ENCODE measurements at places on chromosomes 6 and 20. TPM values are rescaled to one million over a fixed set of nuclear protein-coding genes. Genes with fewer than 3 reads are reported as not detected.

- DNase-seq, result no peak
These were observed 32.2 kb upstream of the HEY2 start for GRCh38 chr6:125717120-125717731.

DNA sequence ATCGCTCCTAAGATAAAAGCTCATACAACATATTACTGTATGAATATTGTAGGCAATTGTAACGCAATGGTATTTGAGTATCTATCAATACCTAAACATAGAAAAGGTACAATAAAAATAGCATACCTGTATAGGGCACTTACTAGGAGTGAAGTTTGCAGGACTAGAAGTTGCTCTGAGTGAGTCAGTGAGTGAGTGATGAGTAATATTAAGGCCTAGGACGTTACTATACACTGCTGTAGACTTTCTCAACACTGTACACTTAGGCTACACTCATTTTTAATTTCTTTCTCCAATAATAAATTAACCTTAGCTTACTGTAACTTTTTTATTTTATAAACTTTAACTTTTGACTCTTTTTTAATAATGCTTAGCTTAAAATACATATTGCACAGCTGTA lies 546.9 kb downstream of the HACE1 start:
- DNase-seq, result no peak

PARD6B gene
- polyA plus RNA-seq, result 5.2 TPM

GRCh38 chr20:58228484-58229197 lies at the start of gene ANKRD60:
ANKRD60 (minus strand) TSS chr20:58228653; CDS start chr20:58228653, 0 bp downstream.
- peak; percentile 82 for DNase-seq

SIRPA gene
- polyA plus RNA-seq, result 3.9 TPM

WFDC10B gene
- 0.36 TPM for polyA plus RNA-seq

GRCh38 chr20:57701090-57701489 lies 8.7 kb downstream of the PMEPA1 start:
- DNase-seq, result no peak

TOX2 gene
- 2.5 TPM for polyA plus RNA-seq

GRCh38 chr20:2230726-2231488 lies 64.9 kb upstream of the TGM3 start:
- DNase-seq, result no peak

SLC32A1 gene
- polyA plus RNA-seq, result 0.09 TPM

SLC2A10 gene
- 9.0 TPM for polyA plus RNA-seq

HLA-DQA1 gene
- polyA plus RNA-seq, result 0.12 TPM

- DNase-seq, result no peak
These were observed 461.9 kb downstream of the GJA1 start for GRCh38 chr6:121897337-121897760.

DNA sequence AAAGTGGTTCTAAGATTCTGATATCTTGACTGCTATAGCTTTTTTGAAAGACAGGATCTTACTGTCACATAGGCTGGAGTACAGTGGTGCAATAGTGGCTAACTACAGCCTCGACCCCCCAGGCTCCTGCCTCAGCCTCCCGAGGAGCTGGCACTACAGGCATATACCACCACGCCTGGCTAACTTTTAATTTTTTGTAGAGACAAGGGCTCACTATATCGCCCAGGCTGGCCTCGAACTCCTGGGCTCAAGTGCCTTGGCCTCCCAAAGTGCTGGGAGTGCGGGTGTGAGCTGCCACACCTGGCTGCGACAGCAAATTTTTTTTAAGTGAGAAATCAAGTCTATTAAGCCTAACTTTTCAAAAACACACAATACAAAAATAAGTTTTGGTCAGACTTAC lies 106.6 kb downstream of the NOL4L start:
- no peak for DNase-seq

- DNase-seq, result no peak
These were observed 12.3 kb downstream of the TMEM30A start for GRCh38 chr6:75272145-75272840.

DNA sequence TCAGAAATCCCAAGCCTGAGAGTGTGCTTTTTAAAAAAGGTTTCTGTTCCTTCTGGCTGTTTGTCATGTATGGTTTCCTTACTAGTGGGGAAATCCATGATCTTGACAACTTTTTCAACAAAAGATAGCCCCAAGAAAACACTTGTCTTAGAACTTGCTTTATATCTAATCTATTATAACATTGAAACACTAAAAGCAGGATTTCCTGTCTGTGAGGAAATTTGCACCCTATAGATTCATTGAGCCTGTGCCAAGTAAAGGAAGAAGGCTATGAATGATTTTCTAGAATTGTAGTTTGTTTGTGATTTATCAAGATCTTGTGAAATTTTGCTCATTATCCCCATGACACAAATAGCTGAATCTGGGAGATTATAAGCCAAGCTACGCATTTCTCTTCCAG lies 238.6 kb upstream of the RIN2 start:
- DNase-seq, result no peak

DNA sequence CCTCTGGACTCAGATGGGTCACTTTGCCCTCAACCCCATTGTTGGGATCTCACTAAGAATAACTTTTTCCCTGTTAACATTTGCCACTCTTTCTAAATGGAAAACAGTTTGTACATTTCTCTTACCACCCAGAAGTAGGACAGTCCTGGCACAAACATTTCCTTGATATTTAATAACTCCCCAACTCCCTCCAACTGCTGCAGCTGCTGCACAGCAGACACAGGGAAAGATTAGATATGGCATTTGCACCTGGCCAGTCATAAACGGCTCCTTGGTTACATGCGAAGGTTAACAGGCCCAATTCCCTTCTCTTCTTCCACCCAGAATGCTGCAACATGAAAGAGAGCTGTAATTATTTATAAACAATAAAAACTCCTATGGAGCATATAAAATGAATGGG lies 55.9 kb upstream of the SOX4 start:
- DNase-seq, result no peak

DSP gene
- polyA plus RNA-seq, result 12.8 TPM

GRCh38 chr6:89952686-89953085 lies 58.4 kb downstream of the GJA10 start:
- no peak for DNase-seq

GMPR gene
- polyA plus RNA-seq, result 1.2 TPM

DNA sequence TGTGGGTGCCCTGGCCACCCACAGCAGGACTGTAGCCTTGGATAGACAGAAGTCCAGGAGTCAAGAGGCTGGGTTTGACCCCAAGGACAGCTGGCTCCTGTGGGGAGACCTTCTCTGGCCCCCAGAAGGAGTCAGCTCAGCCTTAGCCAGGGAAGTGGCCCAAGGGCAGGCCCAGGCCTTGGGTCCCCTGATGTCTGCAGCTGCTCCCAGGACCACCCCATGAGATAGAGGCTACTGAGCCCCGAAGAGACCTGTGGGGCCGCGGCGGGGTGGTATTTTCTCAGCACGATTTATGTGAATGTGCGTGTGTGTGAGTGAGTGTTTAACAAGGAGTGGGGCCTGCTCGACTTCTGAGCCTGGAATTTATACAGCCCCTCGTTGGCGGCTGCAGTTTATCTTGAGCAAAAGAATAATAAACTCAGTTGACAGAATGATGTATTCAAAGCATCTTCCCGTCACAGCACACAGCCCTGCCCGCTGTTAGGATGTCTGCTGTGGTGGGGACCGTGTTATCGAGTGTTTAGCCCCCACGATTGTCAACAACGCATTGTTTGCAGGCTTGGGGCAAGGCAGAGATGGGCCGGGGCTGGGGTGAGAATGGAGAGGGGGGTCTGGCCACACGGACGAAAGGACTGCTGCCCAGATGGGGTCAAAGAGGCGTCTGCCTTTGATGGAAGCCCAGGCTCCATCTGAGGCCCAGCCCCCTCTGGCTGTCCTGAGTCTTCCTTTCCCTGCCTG lies 163.3 kb downstream of the VEGFA start:
- DNase-seq, result no peak

PPIL4 gene
- polyA plus RNA-seq, result 1.1 TPM
